ENCODE measurements at places on chromosomes 2 and 18.

GRCh38 chr2:62014102-62014501 lies 108.6 kb downstream of the COMMD1 start:
- peak; percentile 53 for DNase-seq

GRCh38 chr2:7704296-7704865 lies 787.2 kb downstream of the RNF144A start:
- DNase-seq = no peak

GRCh38 chr2:231519975-231520555 lies 10.2 kb downstream of the NMUR1 start:
- no peak for DNase-seq

- DNase-seq = no peak
Observed at GRCh38 chr2:43344868-43345373, 118.5 kb upstream of the ZFP36L2 start.

- DNase-seq = no peak
Observed at GRCh38 chr2:220811952-220812570, 760.0 kb downstream of the EPHA4 start.

GRCh38 chr2:197348721-197349360 lies 38.3 kb upstream of the ANKRD44 start:
- no peak for DNase-seq

- DNase-seq = no peak
Observed at GRCh38 chr2:142875652-142876051, 1.8 kb upstream of the KYNU start.

DNA sequence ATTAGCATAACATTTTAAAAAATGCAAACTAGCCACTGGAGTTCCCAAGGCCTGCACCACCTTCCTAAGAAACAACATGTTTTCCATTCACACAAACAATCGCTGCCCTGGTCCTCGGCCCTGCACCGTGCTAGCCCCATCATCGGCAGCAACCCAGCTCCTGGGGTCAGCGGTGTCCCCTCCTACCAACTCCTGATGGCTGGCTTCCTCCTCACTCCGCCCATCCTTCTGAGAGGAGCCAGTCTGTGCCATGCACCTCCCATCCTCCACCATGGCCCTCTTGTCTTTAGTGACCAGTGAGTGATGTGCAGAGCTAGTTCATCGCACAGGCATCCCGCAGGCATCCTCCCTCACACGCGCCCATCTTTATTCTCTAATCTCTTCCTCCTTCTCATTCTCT lies 81.9 kb downstream of the LONRF2 start:
- peak; percentile 26 for DNase-seq

- peak; percentile 76 for DNase-seq
Observed at GRCh38 chr2:42196403-42197267, 27.5 kb downstream of the EML4 start.

DNA sequence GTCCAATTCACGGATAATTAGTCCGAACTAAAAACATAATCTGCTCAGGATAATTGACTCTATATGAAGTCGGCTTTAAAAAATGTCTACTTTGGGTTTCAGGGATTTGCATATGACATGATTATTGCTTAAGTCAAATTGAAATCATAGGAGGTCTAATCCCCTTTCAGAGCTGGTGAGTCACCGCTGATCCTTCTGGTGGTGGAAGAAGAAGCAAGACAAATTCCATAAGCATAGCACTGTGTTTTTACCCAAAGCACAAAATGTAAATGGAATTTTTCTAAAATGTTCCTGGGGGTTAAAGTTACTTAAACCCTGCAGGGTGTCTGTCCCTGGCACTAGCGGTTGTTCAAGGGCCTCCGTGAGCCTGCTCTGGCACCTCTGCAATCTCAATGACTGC lies 460.2 kb downstream of the LRATD1 start:
- no peak for DNase-seq

GRCh38 chr18:54466248-54467005 lies 108.7 kb downstream of the C18orf54 start:
- DNase-seq = no peak

- DNase-seq = no peak
Observed at GRCh38 chr2:127081826-127082633, 24.9 kb downstream of the BIN1 start.

- no peak for DNase-seq
Observed at GRCh38 chr18:60246606-60247005, 126.0 kb downstream of the MC4R start.
